ENCODE measurements at places on chromosomes 7 and 10.
A peak's percentile ranks its signal among the peaks of the same experiment; 100 is the strongest.

DNA sequence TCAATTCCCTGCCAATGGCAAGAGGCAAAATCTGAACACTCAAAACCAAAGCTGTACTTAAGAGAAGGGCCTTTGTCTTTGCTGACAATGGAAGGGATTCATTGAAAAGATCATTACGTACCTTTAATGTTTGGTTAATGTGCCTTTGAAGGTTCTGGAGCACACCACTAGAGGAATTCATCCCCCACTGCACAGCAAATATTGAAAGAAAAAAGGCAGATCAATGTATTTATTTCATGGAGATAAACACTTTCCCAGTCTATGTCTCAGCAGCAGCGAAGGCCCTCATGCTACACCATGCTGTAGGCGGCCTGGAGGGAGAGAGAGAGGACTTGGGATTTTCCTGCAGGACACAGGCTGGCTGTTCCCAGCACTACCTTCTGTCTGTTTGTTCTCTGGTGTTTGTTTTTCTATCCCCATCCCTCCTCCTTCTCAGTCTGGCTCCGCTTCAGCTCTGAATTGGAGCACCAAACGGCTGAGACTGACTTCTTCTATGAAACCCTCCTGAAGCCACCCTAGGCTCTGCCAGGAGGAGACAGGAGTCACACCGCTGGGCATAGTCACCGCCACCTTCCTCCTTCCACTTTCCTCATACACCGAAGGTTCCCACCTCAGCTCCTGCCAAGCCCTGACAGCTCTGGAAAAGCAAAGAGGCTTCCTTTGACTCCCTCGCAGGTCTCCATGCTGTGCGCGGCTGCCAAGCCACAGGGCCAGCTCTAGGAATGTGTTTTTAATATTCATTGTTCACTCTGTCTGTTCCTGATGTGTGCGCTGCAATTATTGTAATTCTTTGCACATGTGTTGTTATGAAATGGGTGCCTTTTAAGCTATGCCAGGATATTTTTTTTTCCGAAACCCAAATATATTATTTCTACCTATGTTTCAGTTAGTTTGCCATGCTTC lies 301.5 kb downstream of the FZD1 start:
- no peak for DNase-seq

- no peak for DNase-seq
Observed at GRCh38 chr10:130721971-130722370, 585.8 kb downstream of the GLRX3 start.

- no peak for DNase-seq
Observed at GRCh38 chr7:7266257-7266881, 84.0 kb downstream of the C1GALT1 start.

- peak; percentile 20 for DNase-seq
Observed at GRCh38 chr10:5252177-5253037, 55.8 kb downstream of the AKR1C4 start.

GRCh38 chr10:75826846-75827245 lies 395.4 kb downstream of the LRMDA start:
- no peak for DNase-seq

GRCh38 chr10:32961343-32961894 lies 3.4 kb upstream of the ITGB1 start:
- no peak for DNase-seq

GRCh38 chr10:102641402-102641801 lies 2.9 kb upstream of the TRIM8 start:
- DNase-seq = no peak

- DNase-seq = no peak
Observed at GRCh38 chr10:4170633-4171314, 385.8 kb upstream of the KLF6 start.

DNA sequence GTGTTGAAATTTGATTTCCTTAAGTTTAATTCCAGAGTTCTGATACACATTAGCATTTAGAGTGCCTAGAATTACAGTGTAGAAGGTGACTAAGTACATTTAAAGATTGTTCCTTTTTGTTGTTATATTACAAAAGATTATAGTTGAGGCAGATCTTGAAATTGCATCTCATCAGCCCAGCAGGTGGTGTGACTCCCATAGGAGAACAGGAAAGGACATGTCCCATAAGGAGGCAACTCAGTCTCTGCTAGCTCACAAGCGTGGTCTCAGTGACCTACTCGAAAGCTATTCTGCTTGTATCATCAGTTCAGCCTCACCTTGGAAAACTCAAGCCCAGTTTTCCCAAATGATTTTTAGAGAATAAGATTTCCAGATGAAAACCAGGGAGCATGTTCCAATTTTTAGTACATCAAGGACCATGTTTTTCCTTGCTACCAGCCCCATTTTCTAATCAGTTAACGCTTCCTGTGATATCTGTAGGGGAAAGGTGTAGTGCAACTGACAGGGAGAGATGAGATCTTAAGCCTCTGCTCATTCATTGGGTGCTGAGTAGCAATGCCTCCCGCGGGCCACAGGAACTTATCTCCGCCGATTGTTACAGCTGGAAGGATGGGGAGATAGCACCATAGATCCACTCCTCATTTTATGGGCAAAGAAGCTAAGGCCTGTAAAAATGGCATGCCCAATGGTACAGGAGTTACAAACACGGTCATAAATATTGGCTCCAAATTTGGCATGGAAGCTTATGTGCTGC lies 1.1 kb upstream of the GNAI1 start:
- peak; percentile 39 for DNase-seq

DNA sequence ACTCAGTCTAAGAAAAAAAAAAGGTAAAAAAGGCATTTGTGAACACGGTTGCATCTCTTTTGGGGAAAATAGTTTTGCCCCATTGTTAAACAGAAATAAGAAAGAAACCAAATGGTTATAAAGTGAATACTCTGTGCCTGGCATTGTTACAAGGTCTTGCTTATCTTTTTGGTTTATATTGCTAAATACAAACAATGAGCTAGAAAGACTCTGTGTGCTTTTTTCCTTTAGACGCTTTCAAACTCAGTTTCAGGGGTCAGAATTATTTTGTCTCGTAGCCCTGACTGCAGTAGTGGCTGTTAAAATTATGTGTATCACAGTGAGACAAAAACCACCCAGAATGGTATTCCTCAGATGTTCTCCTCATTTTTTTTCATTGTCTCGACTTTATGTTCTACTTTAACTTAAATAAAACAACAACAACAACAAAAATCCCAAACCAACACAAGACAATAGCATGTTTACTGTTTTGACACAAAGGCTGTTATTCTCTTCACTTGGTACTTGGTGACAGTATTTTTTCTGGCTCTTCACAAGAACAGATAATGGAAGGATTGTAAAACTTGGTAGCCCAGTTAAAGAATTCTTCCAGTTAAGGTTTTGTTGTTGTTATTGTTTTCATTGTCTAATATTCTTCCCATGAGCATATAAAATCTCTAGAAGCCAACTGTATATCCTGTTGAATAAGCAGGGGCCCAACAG lies 190.1 kb downstream of the PLXDC2 start:
- DNase-seq = no peak

DNA sequence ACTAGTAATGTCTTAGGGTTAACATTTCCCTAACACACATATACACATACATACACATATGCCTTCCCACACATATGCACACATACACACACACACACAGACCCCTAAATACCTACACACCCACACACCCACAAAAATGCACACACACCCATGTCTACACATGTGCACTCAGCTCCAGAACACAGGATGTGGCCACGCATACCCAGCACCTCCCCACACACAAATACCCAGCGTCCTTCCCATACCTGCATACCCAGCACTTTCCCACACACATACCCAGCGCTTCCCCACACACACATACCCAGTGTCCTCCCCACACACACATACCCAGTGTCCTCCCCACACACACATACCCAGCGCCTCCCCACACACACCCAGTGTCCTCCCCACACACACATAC lies 534.9 kb downstream of the DNAJB6 start:
- DNase-seq = no peak

All from HCEC 1CT (cell line).